ENCODE measurements at places on chromosomes 12 and 14. TPM values are rescaled to one million over a fixed set of nuclear protein-coding genes. Genes with fewer than 3 reads are reported as not detected.

- no peak for DNase-seq
These were observed 50.3 kb downstream of the CIT start for GRCh38 chr12:119826661-119827445.

The TESPA1 gene
- not detected for total RNA-seq

GRCh38 chr12:127780881-127781280, 486.1 kb upstream of the TMEM132C start:
- no peak for DNase-seq

The TM9SF1 gene
- 49.8 TPM for total RNA-seq

DNA sequence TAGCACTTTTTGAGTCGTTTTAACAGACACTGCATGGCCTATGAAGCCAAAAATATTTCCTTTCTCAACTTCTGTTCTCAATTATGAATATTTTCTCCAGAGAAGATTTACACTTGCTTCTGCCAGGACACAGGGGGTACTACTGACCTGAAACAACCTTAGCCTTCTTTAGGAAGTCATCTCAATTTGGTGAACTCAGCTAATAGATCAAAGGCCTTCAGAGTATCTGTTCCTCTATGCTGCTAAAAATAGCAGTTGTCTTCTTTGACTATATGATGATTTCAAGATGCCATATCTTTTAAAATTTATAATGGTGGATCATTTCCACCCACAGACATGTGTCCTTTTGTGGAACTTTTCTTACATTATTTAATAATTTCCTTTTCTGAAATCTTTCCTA, 14.0 kb upstream of the NDUFA12 start:
- DNase-seq: no peak

DNA sequence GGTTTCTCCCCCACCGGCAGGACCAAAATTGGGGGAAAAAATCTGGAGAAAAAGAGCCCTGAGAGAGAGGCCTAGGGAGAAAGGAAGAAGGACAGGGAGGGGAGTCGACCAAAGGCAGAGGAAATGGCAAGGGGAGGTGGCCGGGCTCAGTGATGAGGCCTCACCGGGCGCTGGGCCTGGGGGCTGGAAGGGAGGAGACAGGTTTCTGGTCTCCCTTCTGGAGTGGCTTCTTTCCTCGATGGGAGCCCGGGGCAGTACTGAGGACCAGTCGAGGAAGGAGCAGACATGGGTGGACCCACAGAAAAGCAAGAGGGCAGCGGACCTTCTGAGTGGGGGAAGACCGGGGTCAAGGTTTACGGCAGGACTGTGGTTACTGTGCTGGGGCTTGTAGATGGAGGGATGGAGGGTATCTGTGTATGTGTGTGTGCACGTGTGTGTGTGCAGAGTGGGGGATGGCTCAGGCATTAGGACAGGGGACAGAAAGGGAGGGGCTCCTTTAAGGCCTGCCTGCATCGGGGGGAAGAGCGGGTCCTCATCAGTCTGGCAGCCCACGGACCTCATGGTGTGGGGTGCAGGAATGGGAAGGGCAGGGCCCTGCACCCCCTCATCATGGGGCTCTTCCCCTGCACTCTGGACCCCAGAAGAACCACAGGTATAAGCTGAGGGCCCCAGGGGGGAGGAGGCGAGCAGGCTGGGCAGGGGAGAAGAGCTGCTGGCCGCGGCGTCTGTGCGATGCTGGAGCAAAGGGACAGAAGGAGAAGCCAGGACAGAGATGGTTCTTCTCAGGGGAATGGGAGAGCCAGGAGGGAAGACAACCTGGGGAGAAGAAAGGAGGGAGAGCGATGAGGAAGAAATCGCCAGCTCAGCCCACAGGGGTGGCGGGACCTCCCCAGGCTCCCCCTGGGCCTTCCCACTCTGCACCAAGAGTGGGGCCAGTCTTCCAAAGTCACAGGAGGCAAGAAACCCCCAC, 15.1 kb upstream of the RPLP0 start:
- DNase-seq: no peak

GRCh38 chr12:1622406-1622805, 6.6 kb upstream of the WNT5B start:
- no peak for DNase-seq

- DNase-seq: no peak
These were observed 61.0 kb downstream of the TAOK3 start for GRCh38 chr12:118311666-118312065.

- no peak for DNase-seq
These were observed 23.0 kb upstream of the TUBA1B start for GRCh38 chr12:49154221-49154620.

- no peak for DNase-seq
These were observed 8.4 kb downstream of the PLBD2 start for GRCh38 chr12:113366827-113367226.

DNA sequence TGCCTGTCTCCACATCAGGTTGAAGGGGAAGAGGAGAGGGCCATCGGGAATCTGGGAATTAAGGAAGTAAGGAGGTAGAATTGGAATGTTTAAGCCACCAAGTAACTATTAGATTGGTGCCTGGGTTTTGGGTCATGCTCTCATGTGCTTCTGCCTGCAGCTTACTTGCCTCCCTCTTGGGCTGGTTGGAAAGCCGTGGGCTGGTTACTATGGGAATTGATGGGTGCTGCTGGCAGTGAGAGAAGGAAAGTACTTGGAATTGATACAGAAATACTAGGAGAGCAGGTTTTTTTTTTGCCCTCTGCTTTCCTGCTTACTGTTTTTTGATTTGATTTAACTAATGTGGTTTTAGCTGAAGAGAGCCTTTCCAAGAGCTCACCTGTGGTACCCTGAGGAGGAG, 493.5 kb upstream of the RGS6 start:
- DNase-seq: no peak

The SH2B3 gene
- 28.3 TPM for total RNA-seq

GRCh38 chr12:120252071-120252906, 13.2 kb downstream of the PXN start:
- no peak for DNase-seq

- DNase-seq: no peak
These were observed 38.3 kb upstream of the CACNA2D4 start for GRCh38 chr12:1956716-1957115.

- DNase-seq: no peak
These were observed 77.8 kb downstream of the HSD17B6 start for GRCh38 chr12:56840922-56841321.

The MYRFL gene
- not detected for total RNA-seq

Measured in uterus (tissue), 4 donors.